Stimulated activated CD8-positive, alpha-beta memory T cell treated with anti-CD3 and anti-CD28 coated beads, Interleukin-4, amount 100 ng/mL, for 1 hour (primary cell): ENCODE measurements at places on chromosomes 2 and 18.

GRCh38 chr2:190635781-190636180, 13.1 kb upstream of the NAB1 start:
- DNase-seq, result no peak

GRCh38 chr2:188478724-188479123, 187.1 kb downstream of the GULP1 start:
- no peak for DNase-seq

- no peak for DNase-seq
Measured at GRCh38 chr2:233025706-233026105, 6.8 kb upstream of the NEU2 start.

DNA sequence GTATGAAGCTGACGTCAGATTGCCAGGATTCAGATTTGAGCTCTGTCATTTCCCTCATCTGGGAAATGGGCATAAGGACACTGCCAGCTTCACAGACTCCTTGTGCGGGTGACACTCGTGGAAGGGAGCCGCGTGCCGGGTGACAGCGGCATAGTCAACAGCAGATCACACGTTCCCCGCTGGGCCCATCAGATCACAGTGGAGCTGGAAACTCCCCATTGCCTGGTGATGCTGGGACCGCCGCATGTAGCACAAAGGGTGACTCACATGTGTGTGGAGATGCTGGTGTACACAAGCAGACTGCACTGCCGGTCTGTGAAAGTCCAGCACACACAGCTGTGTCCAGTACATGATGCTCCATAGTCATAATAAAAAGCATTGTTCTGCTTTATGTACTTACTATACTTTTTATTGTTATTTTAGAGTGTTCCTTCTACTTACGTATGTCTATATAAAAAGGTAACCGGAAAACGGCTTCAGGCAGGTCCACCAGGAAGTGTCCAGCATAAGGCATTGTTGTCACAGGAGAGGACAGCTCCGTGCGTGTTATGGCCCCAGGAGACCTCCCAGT, 31.8 kb downstream of the SALL3 start:
- DNase-seq, result no peak

DNA sequence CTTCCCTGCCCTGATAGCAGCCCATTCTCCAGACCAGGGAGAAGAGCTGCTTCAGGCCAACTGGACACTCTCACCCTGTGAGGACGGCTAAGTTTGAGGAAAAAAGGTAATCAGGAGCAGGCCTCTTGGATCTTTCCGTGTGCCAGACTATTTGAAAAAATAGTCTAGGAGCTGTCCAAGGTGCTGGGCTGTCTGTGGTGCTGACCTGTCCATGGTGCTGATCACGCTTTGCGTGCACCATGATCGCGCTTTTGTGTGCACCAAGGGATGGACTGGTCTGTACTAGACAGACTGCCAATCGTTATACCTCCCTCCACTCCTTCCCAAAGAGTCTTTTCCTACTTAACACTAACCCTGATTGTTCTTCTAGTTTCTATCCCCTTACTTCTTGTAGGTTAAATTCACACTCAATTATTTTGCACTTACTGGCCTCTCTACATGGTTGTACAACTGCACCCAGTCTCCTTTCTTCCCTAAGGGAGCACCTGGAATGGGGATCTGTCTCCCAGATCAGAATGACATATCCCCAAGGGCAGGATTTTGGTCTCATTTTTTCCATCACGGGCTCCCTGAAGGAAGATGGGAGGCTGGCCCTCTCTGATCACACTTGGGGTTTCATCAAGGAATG, 295.4 kb downstream of the CELF4 start:
- DNase-seq, result no peak

- no peak for DNase-seq
Measured at GRCh38 chr2:99677814-99678213, 188.0 kb upstream of the REV1 start.

- no peak for DNase-seq
Measured at GRCh38 chr2:121777699-121778058, 22.2 kb downstream of the TSN start.

DNA sequence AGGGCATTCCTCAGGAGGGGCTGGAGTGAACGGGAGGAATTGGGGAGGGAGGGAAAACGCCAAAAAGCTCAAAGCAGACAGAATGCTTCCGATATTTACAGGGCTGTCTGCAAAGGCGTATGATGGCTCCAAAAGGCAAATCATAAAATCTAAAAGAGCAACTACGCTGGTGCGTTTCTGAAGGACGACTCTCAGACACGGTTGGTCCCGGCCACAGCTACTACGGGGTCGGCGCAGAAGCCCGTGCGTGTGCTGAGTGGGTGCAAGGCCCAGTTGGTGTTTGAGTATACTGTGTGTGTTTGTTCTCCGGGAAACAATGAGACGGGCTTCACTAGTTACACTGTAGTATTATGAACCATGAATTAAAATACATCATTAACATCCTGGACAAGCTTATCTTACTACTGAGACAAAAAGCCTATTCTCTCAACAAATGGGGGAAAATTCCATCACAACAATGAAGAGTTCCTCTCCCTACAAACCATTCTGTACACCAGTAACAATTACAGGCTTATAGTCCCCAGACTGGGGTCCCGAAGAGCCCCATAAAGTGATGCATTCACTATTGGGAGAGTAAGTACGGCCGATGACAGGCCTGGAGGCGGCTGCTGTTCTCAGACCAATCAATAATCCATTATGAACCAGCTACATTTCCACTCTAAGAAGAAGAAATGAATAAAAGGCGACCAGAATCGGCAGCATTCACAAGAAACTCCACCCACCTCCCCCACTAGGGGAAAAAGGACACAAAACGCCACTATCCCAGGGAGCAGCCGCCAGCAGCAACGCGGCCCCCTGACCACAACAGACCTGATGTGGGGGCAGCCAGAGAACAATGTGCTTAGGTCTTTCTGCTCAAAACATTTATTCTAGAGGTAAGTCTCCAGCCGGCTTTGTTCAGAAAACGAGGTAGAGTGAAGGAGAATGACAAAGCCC, 43.4 kb downstream of the ZNF516 start:
- DNase-seq, result no peak

- DNase-seq, result no peak
Measured at GRCh38 chr2:216960671-216961268, 100.9 kb upstream of the TNP1 start.

DNA sequence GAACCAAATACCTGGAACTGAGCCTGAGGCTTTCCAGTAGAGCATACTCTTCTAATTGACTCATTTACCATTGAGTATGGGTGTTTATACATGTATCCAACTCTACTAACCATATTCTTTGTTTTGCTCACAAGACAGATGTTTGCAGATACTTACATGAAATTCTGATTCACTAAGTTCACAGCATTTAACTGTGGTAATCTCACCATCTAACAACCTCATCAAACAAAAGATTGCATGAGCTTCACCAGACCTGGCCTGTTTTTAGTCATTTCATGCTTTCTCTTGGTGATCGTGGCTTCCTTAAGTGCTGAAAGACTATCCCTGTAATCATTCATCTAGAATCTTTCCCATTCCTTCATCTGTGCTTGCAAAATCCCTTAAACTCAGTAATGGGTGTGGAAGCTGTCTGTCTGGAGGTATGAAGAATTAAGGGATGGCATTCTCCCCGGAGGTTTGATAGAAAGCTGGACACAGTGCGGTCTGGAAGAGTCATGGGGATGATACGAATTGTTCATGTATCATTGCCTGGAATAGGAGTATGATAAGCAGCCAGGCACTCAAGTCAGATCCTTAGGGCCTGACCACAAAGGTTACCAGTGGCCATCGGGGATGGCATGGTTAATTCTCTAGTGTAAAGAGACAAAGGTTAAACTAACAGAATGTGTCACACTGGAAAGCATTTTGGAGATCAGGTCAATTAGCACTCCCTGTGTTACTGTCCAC, 42.0 kb upstream of the IL1R1 start:
- DNase-seq, result no peak

- no peak for DNase-seq
Measured at GRCh38 chr2:75317802-75318201, 118.5 kb upstream of the TACR1 start.

DNA sequence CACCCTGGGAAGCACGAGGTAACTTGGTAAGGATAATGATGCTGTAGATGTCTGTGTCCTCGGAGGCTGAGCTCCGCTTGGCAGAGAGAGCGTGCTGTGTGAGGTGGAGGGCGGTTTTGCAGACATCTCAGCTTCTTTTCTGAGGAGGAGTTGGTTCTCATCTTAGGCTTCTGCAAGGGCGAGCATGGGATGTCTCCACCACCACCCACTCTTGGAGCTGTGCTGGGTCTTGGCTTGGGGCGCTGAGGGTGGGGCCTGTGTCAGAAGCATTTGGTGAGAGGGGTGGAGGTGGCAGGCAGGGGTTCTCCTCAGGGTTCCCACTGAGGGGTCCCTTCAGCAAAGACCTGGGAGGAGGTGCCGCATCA, 9.2 kb downstream of the OXER1 start:
- no peak for DNase-seq

- no peak for DNase-seq
Measured at GRCh38 chr18:49016648-49017539, 66.1 kb upstream of the SMAD7 start.

- no peak for DNase-seq
Measured at GRCh38 chr18:23912356-23912755, 102.2 kb upstream of the TTC39C start.

DNA sequence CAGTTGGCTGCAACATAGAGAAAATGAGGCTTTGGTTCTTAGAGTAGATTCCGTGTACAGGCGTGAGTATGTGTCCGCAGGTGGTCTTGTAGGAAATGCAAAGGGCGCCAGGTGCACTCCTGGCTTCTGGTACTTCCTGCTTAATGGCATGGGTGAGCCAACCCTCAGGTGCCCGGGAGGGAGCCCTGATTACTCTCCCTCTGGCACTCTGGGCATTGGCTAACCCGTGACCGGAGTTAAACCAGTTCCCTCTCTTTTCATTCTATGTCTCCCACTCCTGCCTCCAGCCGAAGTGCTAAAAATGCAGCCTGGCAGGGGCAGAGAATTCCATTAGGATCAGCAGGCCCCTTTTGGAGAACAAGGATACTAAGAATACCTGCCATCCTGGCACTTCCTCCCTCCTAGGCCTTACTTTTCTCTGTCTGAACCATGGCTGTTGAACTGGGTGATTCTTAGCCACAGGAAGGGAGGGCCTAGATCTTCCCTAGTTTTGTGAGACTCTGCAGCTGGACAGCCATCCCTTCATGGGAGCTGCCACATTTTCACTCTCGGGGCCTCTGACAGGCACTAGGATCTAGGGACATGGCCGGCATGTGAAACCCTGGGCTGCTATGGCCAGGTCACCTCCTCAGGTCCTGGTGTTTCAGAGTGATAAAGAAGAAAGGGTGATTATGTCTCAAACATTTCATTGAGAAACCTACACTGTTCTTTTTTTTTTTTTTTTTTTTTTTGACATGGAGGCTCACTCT, 6.5 kb downstream of the MERTK start:
- DNase-seq, result no peak

DNA sequence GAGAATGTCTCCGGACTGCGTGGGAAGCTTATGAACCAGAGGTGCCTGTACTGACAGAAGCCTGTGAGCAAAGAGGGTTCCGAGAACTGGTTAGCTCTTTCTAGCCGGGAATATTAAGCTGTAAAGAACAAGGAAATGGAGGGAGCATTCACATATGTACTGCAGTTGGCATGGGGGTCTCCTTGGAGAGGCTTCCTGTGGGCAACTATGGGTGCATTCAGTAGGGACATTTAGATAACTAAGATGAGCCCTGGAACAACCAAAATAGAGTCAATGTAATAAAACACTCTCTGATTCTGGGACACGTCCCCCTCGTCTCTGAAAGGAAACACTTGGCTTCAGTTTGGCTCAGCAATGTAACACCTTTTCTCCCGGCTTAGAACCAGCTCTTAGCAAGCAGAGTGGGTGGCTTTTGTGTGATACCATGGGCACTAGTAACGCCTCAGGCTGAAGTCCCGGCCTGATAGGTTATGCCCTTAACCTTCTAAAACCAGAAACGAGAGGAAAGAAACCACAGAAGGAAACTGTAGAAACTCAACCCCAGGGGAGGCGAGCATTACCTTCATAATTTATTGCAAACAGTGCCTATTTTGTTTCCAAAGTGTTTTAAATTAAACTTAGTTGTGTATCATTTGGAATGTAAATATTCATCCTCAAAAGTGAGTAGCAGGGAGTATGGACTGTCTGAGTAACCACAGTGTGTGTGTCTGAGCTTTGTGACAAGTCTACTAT, 48.8 kb upstream of the LPIN2 start:
- no peak for DNase-seq

GRCh38 chr18:56907771-56908170, 239.1 kb upstream of the BOD1L2 start:
- DNase-seq, result no peak

- no peak for DNase-seq
Measured at GRCh38 chr2:111118981-111119821, 1.5 kb upstream of the BCL2L11 start.

DNA sequence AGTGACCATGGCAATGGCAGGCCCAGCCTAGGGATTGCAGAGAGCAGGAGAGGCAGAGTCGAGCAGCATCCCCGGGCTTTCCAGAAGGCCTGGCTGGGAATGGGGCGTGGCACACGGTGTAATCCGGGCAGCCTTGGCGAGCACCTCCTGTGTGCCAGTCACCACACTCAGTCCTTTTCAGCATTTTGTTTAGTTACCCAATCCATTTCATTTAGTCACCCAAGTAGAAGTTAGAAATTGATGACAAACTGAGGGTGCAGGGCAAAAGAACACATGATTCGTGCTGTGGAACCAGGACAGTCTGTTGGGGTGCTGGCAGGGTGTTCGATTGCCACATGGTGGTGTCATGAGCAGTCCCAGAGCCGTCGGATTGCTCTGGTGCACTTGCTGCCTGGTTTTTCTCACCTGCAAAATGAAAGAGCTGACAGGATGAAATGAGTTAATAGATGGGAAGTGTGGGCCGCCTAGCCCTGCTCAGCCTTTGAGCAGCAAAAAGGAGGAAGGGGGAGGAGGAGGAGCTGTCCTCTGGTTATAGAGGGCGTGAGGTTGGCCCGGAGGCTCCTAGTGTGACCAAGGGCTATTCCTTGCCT, 299.4 kb downstream of the AGAP1 start:
- no peak for DNase-seq

DNA sequence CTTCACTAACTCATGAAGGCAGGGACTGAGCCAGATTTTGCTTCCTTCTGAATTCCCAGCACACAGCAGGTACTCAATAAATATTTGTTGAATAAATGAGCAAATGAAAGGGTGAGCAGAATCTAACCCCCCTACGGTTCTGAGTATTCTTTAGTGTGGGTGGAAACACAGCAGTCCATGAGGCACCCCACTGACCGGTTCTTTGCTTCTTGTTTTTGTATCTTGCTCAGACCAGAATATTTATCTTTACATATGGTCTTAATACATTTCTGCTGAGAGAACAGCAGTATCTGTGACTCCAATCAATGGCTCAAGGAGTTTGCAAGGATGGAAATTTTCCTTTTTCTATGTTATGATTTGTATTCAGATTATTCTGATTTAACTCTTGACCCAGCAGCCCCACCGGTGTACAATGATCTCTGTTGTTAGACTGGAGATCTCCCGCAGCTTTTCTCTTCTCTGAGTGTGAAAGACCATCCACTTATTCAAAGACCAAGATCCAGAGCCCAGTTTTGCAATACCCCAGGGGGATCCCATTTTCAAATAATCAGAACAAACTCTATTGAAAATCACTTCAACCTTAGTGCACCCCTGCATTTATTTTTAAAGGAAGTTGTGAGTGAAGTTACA, 506.5 kb upstream of the TNP1 start:
- no peak for DNase-seq
